NCI-H1048 (cell line): ENCODE measurements at places on chromosomes 12 and 14.

DNA sequence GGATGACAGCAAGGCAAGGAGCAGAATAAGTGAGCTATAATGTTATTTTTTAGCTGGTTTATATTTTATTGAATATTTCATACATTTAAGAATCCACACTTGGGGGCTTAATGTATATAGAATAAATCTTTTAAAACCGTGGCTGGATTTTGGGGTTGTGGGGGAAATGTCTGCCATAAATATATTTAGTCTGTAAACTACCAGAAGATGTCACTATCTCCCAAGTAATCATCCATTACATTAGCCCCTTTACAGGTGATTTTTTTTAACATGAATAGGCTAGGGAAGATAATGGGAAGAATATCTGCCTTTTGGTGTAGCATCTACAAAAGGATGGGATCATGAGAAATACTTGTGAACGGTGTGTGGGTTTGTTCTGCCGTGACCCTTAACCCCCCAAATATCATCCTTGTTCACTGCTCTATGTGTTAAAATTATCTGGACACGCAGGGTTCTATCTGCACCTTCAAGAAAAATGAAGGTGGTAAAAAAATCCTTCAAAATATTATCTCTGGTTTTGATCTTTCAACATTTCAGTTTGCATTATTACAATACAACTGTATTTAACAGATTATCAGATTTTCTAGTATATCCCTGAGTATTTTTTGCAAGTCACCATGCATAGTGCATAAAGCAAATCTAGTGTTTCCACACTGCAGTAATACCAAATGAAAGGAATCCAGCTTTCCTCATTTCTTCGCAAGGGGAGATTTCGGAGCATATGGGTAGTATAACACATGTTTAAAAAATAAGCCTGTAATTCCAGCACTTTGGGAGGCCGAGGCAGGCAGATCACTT is 8.0 kb upstream of the SLC17A8 start:
- DNase-seq, result no peak

DNA sequence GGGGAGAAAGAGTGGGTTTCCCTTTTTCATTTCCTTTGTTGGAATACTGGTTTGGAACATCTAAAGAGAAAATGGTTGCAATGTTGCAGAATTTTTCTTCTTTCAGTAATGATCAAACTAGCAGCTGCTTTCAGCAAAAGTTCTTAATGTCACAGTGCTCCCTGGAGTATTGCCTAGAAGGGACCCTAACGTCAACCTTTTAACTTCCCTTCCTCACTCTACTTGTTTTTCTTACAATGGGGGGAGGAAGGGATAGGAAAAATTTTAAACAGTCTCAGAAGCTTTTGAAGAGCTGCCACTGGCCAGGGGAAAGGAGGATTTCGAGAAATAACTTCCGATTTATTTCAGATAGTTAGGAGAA is 521.8 kb downstream of the MED13L start:
- DNase-seq, result no peak

DNA sequence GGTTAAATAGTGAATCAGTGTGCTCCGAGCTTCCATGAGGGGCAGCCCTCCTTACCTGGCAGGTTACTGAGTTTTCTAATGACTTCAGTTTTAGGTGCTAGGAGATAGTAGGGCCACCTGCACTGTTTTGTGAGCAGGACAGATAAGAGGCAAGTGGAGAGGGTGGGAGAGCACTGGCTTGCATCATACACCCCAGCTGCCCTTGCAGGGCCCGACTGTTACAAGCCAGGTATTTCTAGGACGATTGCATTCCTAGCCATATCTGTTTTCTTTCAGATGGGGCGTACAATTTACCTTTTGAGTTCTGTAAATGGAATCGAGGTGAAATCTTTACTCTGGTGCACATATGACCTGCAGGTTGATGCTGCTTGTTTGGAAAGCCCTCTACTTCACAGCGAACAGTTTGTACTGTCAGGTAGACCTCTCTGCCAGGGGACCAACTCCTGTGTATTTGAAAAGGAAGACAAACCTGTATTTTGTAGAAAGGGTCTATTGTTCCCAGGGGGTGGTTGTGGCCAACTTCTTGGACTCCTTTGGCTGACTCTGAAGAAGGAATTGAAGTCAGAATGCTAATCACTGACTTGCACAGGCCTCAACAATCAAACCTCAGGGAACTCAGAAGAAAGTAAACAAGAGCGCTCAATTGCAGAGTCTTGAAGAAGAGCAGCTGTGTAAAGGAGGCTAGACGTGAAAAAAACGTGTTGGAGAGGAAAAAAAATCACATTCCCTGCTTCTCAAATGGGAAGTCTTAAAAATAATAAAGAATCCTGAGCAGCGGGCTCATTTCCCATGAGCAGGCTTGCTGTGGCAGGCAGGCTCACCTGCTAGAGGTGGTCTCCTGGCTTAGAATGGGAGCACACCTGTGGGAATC is 57.3 kb downstream of the ETV6 start:
- DNase-seq, result no peak

DNA sequence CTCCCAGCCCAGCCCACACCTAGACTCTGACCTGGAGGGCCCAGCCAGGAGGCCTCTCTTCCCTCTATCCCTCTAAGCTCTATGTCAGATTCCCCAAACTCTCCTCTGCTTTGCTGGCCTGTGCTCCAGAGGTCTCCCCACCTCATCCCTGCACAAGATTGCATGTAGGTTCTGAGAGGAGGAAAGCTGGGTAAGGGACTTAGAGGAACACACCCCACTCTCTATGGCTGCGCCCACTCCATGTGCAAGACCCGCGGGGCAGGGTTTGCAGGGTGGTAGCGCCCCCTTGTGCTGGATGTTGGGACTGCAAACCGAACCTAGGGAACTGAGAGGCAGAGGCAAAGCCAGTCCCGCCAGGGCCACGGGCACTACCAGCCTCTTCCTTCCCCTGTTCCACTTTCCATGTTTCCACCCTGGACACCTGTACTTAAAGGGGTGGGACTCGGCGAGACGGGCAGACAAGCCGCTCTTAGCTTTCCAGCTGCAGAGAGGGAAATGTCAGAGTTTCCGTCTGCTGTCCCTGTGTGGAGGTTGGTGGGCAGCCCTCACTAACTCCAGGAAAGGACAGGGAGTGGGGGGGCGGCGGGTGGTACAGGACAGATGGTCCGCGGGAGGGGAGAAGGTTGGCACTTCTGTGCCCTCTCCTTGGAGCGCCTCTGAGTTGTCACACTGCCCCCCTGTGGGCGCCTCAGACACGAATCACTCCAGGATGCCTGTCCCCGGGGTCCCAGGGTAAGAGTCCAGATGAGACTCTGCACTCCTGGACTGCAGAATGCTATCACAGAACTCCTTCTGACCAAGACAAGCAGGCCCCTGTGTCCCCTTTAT is 16.8 kb downstream of the MMP14 start:
- DNase-seq, result peak; percentile 64

DNA sequence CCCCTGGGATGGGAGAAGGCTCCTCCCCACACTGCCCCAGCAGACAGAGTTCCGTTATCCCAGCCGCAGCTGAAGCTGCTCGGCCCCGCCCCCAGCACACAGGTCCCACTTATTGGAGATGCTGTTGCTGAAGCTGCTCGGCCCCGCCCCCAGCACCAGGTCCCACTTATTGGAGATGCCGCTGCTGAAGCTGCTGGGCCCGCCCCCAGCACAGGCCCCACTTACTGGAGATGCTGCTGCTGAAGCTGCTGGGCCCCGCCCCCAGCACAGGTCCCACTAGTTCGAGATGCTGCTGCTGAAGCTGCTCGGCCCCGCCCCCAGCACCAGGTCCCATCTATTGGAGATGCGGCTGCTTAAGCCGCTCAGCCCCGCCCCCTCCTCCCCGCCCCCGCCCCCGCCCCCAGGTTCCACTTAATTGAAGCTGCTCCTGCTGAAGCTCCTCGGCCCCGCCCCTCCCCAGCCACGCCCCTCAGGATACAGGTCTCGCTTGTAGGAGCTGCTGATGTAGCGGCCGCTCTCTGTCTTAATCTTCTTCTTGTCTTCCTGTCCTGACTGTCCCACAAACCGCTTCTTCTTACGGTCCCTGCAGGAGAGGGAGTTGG is 12.0 kb downstream of the CFAP73 start:
- peak; percentile 95 for DNase-seq

DNA sequence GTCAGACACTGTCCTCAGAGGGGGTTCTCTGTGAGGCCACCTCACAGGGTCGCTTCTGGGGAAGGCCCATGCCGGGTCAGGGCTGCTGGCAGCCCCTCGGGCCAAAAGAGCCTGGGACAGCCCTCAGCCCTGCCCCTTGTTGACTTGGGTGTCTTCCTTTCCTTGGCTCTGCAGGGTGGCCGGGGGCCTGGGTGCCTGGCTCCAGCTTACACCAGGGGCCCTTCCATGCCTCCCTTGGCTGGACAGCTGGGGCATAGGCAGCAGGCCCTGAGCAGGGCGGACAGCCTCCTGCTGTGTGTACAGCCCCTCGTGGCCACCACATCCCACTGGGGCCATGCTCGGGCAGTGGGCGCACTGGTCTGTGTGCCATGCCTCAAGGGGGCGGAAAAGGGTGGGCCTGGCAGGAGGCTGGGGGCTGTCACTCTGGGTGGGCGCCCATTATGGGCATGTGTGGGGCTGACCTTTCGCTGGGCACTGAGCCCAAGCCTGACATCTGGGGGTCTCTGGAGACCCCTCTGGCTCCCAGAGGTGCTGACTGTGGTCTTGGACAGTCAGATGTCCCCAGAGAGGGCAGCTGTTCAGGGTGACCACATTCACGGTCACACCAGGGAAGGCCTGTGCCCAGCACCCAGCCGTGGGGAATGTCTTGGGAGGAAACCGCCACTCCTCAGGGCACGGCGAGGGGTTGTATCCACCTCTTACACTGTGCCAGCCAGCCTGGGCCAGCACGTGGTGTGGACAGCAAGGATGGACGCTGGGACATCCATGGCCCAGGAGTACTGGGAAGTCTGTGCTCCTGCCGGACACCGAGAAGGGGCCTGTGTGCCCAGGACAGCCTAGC is 313.3 kb downstream of the TMEM121 start:
- no peak for DNase-seq

- DNase-seq, result no peak
Observed at GRCh38 chr12:52211716-52212585, 20.1 kb upstream of the KRT80 start.

DNA sequence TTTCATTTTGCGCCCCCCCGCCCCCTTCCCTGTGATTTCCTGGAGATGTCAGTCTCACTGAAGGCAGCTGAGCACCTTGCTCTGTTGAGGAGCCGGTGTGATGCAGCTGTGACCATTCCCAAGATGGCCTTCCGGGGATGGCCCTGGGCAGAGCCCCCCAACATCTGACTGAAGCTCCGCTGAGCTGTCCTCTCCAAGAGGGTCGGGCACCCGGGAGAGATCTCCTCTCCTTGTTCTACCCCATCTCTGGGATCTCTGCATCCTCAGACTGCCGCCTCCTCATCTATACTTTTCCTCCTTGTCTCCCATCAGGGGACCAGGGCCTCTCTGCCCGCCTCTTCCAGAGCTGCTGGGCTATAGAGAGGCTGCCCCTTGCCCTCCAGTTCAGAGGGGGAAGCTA is 965 bp upstream of the SMOC1 start:
- no peak for DNase-seq

GRCh38 chr12:9615420-9616136 is 7.9 kb upstream of the KLRB1 start:
- no peak for DNase-seq

DNA sequence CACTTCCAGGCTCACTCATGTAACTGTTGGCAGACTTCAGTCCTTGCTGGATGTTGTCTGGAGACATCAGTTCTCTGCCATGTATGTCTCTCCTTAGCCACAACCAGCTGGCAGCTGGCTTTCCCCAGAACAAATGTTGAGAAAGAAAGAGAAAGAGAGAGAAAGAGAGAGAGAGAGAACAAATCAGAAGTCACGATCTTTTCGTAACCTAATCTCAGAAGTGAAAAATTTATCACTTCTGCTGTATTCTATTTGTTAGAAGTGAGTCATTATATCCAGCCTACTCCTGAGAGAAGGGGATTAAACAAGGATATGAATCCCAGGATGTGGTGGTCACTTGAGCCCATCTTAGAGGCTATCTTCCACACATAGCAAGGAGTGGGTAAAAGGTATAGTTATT is 101.2 kb downstream of the BTG1 start:
- no peak for DNase-seq

- no peak for DNase-seq
Observed at GRCh38 chr14:96417254-96417653, 25.3 kb downstream of the AK7 start.

DNA sequence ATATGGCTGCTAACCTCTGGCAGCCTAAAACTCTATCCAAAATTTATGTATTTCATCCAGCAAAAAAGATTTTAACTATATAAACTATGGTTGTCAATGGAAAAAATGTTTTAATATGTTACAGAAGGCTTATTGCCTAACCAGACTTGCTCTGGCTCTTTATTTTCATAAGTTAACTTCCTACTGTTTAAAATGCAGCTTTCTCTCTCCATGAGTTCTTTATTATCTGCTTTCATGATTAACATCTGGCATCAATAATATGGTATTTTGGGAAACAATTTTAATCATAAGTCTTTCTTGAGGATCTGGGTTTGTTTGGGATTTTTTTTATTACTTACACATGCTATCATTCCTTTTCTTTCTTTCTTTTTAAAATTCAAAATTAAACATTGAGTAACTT is 20.5 kb downstream of the KERA start:
- DNase-seq, result no peak

GRCh38 chr14:100294213-100294962 is 11.9 kb downstream of the SLC25A29 start:
- no peak for DNase-seq

DNA sequence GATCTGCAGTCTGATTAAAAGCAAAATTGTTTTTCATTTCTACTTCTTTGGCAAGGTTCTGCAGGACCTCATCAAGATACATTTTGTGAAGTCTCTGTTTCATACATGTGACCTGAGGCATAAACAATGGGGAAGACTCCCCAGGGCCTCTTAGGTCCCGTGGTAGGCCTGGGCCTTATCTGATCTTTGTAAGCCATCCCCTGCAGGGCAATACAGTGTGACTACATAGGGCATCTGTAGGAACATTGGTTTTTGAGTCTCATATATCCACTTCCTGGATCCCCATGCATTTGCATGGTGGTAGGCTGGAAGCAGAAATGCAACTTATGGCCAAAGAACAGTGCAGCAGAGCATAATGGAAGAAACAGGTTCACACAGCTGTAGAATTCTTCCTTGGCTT is 6.0 kb downstream of the FAR2 start:
- DNase-seq, result no peak

DNA sequence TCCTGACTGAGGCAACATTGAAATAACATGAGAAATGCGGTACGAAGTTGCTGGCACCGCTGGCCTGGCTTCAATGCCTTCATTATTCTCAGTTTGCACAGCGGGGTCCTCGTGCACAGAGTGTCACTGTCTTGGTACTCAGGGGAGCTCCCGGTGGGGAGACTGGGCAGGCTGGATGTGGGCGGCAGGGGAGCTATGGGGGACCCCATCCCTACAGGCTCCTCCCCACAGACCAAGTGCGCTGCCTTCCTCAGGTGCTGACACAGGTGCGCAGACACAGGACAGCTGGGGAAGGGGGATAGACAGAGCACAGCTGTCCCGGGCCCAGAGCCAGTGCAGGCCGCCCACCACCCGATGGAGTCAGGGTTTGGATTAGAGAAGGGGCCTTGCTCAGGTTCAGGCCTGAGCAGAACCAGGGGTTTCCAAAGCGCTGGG is 270.1 kb downstream of the ADGRD1 start:
- DNase-seq, result no peak

- no peak for DNase-seq
Observed at GRCh38 chr12:103114296-103115055, 157.0 kb downstream of the ASCL1 start.
